MM.1S (cell line): ENCODE measurements at places on chromosomes 3 and 15.

DNA sequence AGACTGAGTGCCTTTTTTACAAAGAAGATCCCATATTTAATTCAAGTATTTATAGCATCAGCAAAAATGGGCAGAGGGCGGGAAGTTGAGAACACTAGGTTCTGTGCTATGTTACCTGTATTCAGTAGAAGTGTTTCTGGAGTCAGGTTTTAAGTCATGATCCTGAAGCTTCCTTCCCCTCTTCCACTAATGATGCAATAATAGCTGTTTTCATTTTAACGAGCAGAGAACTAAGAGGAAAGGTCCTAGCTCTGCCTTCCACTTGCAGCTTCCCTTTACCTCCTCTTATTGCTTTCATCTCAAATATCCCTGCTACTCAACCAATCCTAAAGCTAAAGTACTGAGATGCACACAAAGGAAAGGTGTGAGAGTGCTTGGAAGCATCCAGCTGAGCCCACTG, 16.9 kb upstream of the TMOD3 start:
- DNase-seq, result no peak

DNA sequence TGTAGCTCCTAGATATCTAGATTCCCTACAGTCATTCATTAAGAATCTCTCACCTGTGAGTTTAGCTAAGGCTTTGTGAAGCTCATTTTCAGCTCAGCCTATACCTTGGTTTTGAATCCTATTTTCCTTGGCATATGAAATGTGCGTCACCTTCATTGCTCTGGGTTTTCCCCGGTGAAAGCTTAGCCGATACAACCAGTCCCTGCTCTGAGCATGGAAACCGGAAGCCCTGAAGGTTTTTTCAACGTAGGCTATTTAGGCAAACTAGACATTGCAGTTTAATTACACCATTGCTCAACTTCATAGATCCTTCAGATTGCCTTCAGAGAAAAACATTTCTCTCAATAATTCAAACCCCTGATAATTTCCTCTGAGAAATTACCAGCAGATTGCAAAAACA, 206.8 kb upstream of the TPRG1 start:
- no peak for DNase-seq

DNA sequence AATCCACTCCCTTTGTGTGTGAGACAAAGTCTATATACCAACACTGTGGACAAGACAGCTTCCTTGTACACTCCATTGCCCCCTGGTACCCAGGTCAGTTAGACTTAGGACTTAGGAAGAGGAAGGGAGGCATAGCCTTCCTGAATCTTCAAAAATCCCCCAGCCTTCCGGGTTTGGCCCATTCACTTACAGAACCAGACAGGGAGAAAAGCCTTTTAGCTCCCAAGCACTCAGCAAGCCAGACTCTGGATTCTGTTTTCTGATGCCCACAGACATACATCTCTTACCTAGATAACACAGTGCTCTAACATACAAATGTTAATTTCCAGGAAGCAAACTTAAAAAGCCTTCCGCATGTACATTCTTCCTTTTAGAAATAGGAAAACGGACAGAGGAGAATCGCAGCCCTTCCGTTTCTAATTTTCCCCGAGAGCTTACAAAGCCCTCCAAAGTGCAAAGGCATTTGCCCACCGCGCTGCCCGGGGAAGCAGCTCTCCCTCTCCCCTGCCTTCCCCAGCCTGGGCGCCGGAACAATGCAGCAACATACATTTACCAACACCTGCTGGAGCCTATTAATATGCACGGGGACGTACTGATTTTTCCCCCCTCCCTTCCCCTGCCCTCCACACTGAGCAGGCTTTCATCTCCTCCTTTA, 442.0 kb downstream of the MAGI1 start:
- DNase-seq, result no peak

GRCh38 chr3:123329636-123330340, 119.1 kb downstream of the ADCY5 start:
- DNase-seq, result no peak

DNA sequence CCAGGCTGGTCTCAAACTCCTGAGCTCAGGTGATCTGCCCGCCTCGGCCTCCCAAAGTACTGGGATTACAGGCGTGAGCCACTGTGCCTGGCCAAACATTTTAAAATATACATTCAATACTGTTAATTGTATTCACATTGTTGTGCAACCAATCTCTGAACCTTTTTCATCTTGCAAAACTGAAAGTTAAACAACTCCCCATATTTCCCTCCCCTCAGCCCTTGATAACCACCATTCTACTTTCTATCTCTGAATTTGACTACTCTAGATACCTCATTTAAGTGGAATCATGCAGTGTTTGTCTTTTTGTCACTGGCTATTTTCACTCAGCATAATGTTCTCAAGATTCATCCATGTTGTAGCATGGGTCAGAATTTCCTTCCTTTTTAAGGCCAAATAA, 30.0 kb downstream of the HMCES start:
- peak; percentile 75 for DNase-seq

- DNase-seq, result no peak
Measured at GRCh38 chr3:143321058-143321769, 201.6 kb downstream of the CHST2 start.

- no peak for DNase-seq
Measured at GRCh38 chr3:35042210-35042991, 596.9 kb upstream of the ARPP21 start.

DNA sequence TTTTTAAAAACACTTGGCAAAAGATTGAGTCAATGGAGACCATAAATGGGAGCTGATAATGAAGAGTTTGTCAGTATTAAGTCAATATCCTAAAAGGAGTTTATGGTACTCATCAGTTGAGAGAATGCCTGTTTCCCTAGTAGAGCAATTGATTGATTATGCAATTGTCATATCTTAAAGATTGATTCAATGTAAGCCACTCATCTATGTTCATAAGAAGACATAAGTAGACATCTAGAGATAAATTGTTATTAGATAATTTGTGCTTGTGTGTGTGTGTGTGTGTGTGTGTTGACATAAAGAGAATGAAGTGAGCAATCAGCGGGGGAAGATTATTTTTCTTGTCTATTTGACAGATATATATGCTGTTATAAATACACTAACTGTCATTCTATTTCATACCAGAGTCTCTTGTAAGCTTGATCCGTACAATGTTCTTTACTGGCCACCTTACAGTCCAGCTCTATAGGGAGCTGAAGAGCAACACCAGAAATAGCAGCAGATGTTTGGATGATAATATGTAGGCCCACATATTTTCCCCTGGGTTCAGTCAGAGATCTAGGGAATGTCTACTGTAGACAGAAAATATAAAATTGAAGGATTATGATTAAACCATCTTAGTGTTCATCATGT, 848.6 kb upstream of the EPHA6 start:
- DNase-seq, result no peak

GRCh38 chr3:141272906-141273662, 41.5 kb downstream of the PXYLP1 start:
- DNase-seq, result no peak

GRCh38 chr3:114115143-114115542, 58.6 kb downstream of the QTRT2 start:
- DNase-seq, result no peak

DNA sequence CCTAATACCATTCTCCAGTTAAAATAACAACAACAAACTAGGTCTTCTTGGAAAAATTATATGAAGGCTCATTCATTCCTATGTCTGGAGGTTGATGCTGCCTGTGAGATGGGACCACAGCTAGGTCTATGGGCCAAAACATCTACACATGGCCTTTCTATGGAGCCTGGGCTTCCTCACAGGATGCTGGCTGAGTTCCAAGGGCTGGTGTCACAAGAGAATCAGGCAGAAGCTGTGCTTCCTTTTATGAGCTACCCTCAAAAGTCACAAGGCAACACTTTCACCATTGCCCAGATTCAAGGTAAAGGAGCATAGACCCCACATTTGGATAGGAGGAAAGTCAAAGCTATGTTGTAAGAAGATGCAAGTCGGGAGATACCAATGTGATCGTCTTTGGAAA, 4.6 kb upstream of the RTP2 start:
- DNase-seq, result no peak
